ENCODE measurements at places on chromosomes 12 and 14. TPM values are rescaled to one million over a fixed set of nuclear protein-coding genes. Genes with fewer than 3 reads are reported as not detected.

DNA sequence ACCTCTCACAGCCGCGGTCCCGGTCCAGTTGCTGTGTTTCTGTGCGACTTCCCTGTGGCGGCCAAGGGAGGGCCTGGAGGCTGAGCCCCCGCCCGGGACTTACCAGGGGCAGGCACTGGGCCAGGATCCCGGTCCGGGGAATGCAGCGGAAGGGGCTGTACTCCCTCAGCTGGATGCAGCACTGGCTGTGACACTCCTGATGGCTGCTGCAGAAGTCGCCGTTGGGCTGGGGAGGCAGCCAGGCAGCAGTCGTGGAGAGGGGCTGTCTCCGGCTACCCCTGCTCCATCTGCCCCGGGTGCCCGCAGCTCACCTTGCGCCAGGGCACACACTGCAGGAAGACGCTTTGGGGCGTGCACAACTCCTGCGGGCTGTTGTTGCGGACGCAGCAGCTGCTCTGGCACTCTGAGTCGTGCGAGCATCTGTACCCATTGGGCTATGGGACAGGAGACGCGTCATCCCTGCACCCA is 6.2 kb downstream of the LRCOL1 start:
- DNase-seq: no peak
- no peaks in the 10 kb centered on the region for H3K4me1 ChIP-seq
- no peaks in the 10 kb centered on the region for H3K27me3 ChIP-seq
- no peak overlapping the region for H3K4me3 ChIP-seq
- H3K36me3 ChIP-seq: no peaks in the 10 kb centered on the region
- H3K27ac ChIP-seq: no peak overlapping the region

DNA sequence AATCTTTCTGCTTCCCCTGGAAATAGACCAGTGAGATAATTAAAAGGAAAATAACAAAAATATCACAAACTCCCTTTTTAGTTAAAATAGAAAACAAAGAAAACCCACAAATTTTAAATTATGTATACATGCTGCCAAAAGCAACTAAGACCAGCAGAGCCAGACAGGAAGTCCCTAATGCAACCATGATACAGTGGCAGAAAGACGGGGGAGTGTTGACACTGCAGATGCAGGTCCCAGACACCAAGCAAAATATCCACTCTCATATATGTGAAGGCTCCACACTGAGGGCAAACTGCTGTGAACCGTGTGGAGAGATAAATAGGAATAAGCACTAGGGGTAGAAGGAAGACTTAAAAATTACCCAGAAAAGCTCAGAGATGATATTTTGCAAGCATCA is 401.0 kb downstream of the BTG1 start:
- no peaks in the 10 kb centered on the region for H3K27me3 ChIP-seq
- H3K27ac ChIP-seq: no peak overlapping the region
- H3K36me3 ChIP-seq: no peaks in the 10 kb centered on the region
- H3K4me1 ChIP-seq: no peaks in the 10 kb centered on the region
- no peak overlapping the region for H3K4me3 ChIP-seq

DNA sequence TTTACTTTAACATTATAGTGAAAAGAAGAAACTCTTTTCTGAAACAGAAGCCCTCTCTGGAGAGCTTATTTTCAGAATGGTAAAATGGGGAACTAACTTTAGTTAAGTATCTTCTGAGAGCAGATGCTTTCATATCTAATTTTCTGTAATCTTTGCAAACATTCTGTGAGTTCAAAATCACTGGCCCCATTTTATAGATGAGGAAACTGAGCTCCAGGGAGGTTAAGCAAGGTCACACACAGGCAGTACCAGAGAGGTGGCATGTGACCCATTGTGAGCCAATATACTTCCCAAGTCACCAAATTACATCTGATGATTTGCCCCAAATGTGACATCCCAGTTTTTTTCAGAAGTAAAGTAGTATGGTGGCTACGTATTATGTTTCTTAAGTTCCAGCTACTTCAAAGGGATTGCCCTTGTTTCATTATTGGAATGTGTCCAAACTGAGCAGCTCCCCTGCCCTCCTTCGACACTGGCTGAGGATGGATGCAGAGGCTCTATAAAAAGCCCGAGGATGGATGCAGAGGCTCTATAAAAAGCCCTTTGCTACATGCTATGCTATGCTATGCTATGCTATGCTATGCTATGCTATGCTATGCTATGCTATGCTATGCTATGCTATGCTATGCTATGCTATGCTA is 36.2 kb upstream of the NUDT4 start:
- no peaks in the 10 kb centered on the region for H3K4me1 ChIP-seq
- no peaks in the 10 kb centered on the region for H3K27me3 ChIP-seq
- no peaks in the 10 kb centered on the region for H3K36me3 ChIP-seq
- DNase-seq: no peak
- no peak overlapping the region for H3K4me3 ChIP-seq
- no peak overlapping the region for H3K27ac ChIP-seq

GRCh38 chr12:120468325-120468820 is 1.2 kb downstream of the SRSF9 start:
- H3K36me3 ChIP-seq: peaks cover 31% of the 10 kb centered on the region
- peak overlapping the region; percentile 97 for H3K27ac ChIP-seq
- no peaks in the 10 kb centered on the region for H3K27me3 ChIP-seq
- H3K4me3 ChIP-seq: peak overlapping the region; percentile 80

SMIM41 gene
- not detected for total RNA-seq

- no peak overlapping the region for H3K27ac ChIP-seq
- no peaks in the 10 kb centered on the region for H3K4me1 ChIP-seq
- no peak overlapping the region for H3K4me3 ChIP-seq
- H3K36me3 ChIP-seq: no peaks in the 10 kb centered on the region
- no peaks in the 10 kb centered on the region for H3K27me3 ChIP-seq
Measured at GRCh38 chr14:27211741-27212140, 613.9 kb upstream of the NOVA1 start.

- no peak overlapping the region for H3K4me3 ChIP-seq
- no peak for DNase-seq
- peaks cover 76% of the 10 kb centered on the region for H3K36me3 ChIP-seq
- no peak overlapping the region for H3K27ac ChIP-seq
- no peaks in the 10 kb centered on the region for H3K4me1 ChIP-seq
Measured at GRCh38 chr12:132746613-132747012, 15.0 kb downstream of the ANKLE2 start.

- no peak for DNase-seq
- no peaks in the 10 kb centered on the region for H3K4me1 ChIP-seq
- no peaks in the 10 kb centered on the region for H3K27me3 ChIP-seq
- H3K27ac ChIP-seq: no peak overlapping the region
Measured at GRCh38 chr12:47350062-47350408, 270.3 kb upstream of the AMIGO2 start.

COPS7A gene
- total RNA-seq: 67.8 TPM

BATF gene
- total RNA-seq: 0.69 TPM

DNA sequence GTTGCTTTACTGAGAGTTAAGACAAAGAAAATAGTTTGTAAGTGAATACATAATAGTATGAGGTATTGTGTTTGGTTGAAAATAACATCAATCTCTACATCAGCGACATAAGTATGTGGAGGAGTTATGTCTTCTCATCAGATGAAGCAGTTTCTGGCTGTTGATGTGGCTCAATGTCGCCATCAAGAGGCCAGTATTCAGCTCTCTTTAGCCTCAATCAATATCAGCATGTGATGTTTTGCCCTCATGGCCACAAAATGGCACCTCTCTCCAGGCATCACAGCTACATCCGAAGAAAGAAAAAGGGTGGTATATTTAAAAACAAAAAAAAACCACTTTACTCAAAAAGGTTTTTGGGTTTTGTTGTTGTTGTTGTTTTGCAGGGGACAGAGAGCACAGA is 302.3 kb upstream of the TMEM132C start:
- no peaks in the 10 kb centered on the region for H3K36me3 ChIP-seq
- DNase-seq: no peak
- H3K4me3 ChIP-seq: no peak overlapping the region
- no peaks in the 10 kb centered on the region for H3K27me3 ChIP-seq

- H3K27ac ChIP-seq: no peak overlapping the region
- DNase-seq: no peak
- no peaks in the 10 kb centered on the region for H3K27me3 ChIP-seq
Measured at GRCh38 chr12:95411466-95411865, 62.5 kb upstream of the METAP2 start.

TCL1A gene
- 0.30 TPM for total RNA-seq

MIP gene
- total RNA-seq: 0.79 TPM

DNA sequence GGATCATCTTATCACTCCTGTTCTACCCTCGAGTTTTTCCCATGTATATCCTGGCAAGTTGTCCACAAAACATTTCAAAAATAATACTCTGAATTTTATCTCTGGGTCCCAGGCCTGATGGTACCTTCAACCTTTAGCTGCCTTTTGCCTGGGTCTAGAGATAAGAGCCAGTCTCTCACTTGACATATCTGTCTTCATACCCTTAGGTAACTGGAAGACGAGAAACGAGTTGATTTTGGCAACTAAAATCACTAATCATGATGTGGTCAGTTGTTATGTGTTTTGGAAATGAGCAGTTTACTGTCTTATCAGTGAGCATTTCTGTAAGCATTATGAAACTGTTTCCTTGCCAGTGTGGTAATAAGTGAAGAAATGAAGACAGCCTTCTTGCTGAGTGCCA is 6.3 kb downstream of the RNF10 start:
- H3K36me3 ChIP-seq: peaks cover 17% of the 10 kb centered on the region
- H3K27me3 ChIP-seq: no peaks in the 10 kb centered on the region
- H3K4me3 ChIP-seq: no peak overlapping the region
- DNase-seq: no peak
- peaks cover 39% of the 10 kb centered on the region for H3K4me1 ChIP-seq
- H3K27ac ChIP-seq: no peak overlapping the region

- no peaks in the 10 kb centered on the region for H3K27me3 ChIP-seq
- no peak overlapping the region for H3K27ac ChIP-seq
- peaks cover 21% of the 10 kb centered on the region for H3K36me3 ChIP-seq
Measured at GRCh38 chr14:92153581-92153980, 31.8 kb downstream of the CPSF2 start.

E2F7 gene
- total RNA-seq: 19.5 TPM

- no peak for DNase-seq
- no peaks in the 10 kb centered on the region for H3K36me3 ChIP-seq
- no peaks in the 10 kb centered on the region for H3K4me1 ChIP-seq
- no peak overlapping the region for H3K27ac ChIP-seq
- no peak overlapping the region for H3K4me3 ChIP-seq
Measured at GRCh38 chr12:38898001-38898684, 7.2 kb downstream of the CPNE8 start.

DNA sequence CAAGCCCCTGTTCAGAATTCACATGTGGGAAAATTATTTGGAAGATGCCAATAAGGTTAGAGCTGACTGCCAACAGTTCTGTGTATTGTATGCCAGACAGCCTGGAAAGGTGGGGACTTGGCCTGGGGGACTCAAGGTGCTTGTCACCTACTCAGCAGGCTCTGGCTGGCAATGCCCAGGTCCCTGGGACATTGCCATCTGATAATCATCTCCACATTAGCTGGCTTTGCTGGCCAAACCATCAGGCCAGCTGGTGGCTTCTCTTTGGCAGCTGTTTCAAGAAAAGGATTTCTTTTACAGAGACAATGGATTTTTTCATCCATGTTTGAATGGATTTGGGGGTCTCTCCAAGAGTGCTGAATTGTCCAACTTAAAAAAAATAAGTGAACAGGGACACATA is 165.2 kb downstream of the BRMS1L start:
- H3K4me3 ChIP-seq: no peak overlapping the region
- DNase-seq: no peak

- H3K27me3 ChIP-seq: no peaks in the 10 kb centered on the region
- H3K4me1 ChIP-seq: peaks cover 40% of the 10 kb centered on the region
- no peak overlapping the region for H3K4me3 ChIP-seq
- no peaks in the 10 kb centered on the region for H3K36me3 ChIP-seq
- DNase-seq: no peak
Measured at GRCh38 chr12:27580561-27581330, 56.7 kb downstream of the PPFIBP1 start.

DNA sequence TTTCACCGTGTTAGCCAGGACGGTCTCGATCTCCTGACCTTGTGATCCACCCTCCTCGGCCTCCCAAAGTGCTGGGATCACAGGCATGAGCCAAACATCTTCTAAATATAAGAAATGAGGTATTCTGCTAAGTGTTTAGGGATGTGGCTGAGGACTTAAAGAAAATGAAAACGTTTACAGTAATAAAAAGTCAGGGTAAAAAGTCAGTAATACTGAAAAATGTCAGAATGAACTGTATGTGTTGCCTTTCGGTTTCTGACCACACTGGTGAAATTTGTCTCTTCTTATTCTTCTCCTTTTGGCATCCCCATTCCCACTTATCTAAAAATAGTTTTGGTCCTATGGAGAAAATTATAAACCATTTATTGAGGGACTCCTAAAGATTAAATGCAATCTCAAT is 20.5 kb downstream of the TMEM116 start:
- H3K36me3 ChIP-seq: no peaks in the 10 kb centered on the region
- no peak overlapping the region for H3K4me3 ChIP-seq
- H3K4me1 ChIP-seq: no peaks in the 10 kb centered on the region
- no peaks in the 10 kb centered on the region for H3K27me3 ChIP-seq
- DNase-seq: no peak
- H3K27ac ChIP-seq: no peak overlapping the region

GRCh38 chr12:43004908-43005307 is 415.4 kb upstream of the PRICKLE1 start:
- H3K27ac ChIP-seq: no peak overlapping the region
- no peak for DNase-seq
- no peaks in the 10 kb centered on the region for H3K4me1 ChIP-seq
